Fibroblast of lung (primary cell): ENCODE measurements at places on chromosomes 13 and 19.

GRCh38 chr13:35484384-35484783, 7.9 kb upstream of the MAB21L1 start:
- DNase-seq = no peak

GRCh38 chr13:105655046-105655445, 880.4 kb downstream of the EFNB2 start:
- DNase-seq = peak; percentile 83

DNA sequence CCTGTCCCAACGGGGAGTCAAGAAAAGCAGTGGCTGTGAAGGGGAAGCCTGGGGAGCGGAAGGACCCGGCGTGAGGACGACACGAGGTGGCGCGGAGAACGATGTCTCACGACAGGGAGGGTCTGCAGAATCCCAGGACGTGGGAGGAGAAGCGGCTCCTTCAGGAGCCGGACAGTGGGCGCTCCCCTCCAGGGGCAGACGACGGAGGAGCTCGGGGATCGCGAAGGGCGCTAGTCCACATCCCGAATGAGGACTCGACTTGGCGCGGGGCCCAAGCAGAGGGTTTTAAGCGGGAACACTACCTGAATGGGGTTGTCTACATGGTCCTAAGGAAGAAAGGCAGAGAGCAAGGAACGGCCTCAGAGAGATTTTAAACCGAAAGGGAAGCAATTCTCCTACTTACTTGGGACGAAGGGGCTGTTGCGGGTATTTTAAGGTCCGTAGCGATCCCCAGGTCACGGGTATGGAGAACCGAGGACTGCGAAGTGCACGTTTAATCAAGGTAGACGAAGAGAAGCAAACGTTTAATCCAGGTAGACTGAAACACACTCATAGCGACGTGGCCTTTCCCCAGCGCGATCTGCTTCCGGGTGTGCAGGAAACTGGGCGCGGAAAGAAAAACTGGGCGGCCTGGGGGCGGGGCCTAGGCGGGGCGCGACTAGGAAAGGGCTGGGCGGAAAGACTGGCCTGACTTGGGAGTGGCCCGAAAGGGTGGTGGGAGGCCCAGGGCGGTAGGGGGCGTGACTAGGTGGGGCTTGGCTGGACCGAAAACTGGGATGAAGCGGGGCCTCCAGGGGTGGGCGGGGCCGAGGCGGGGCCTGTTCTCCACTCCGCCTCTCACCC, at the start of gene ZNF841:
Gene ZNF841 (minus strand): TSS at position 594 of the 843 bp plus-strand sequence. CDS start 10,964 bp downstream, outside the sequence.
- peak; percentile 95 for DNase-seq

DNA sequence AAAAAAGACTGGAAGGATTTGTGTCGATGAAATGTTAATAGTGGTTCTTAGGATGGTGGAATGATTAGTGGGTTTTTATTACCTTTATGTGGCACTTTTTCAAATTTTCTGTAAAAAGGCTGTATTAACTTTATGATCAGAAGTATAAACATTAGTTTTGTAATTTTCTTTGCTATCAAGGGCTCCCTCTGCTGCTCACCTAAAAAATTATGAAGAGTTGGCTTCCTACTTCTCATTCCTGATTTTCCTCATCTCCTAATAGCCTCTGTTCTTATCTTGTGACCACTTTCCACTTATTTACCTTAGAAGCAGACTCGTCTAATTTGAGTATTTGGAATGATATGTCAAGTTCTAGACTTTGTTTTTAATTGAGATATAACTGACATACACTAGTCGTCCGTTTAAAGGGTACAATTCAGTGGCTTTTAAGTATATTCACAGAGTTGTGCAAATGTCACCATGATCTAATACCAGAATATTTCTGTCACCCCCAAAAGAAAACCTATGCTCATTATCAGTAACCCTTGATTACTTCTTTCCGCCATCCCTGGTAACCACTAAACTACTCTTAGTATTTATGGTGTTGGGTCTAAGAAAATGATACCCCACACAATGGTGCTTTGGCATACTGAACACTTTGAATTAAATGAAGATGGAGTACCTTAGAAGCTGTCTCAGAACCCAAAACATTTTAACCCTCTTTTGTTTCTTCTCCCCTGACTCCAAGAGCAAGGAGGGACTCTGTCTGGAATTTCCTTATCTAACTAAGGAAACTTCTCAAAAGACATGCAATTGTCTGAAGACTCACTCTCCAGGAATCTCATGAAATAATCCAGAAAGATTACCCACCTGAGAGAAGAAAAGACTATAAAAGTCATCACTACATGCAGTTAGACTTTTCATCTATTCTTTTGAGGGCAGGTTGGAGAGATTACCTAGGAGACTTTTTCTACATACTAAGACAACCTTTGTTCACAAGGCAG, 311.3 kb downstream of the DLEU7 start:
- peak; percentile 53 for DNase-seq

GRCh38 chr19:5968431-5969373, 9.2 kb downstream of the RANBP3 start:
- DNase-seq = no peak

- DNase-seq = no peak
Observed at GRCh38 chr13:46536341-46536740, 16.6 kb upstream of the LRCH1 start.

GRCh38 chr13:92775658-92776057, 450.9 kb upstream of the GPC6 start:
- DNase-seq = no peak

- DNase-seq = peak; percentile 70
Observed at GRCh38 chr19:46990991-46991676, 28.5 kb upstream of the NPAS1 start.

DNA sequence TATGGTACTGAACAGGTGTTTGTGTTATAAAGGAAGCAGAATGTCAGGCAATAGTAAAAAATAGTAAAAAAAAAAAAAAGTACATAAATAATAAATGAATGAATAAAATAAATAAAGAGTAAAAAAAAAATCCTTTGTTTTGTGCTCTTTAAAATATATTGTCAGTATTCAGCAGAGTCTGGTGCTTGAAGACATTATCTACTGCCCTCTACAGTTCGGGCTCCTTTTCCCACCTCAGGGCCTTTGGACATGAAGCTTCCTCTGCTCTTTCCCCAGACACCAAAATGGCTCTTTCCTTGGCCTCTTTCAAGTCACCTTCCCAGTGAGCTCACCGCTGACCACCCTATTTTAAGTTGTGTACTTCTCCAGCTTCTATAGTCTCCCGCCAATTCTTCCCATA, 137.5 kb downstream of the TNFRSF19 start:
- DNase-seq = no peak

DNA sequence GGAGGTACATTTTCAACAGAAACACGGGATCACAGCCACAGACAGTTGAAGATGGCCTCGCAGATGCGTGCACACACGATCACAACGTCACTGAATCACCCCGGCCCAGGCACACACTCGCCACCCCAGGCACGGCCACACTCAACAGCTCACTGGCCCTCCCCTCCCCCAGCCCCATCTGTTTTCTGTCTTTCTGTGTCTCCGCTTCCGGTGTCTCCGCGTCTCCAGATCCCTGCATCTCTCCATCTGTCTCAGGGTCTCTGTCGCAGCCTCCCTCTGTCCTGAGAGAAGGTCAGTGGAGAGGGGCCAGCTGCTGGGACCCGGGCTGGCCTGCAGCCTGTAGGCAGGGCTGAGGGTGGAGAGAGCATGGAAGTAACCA, 3.8 kb upstream of the ATP1A3 start:
- DNase-seq = no peak

GRCh38 chr19:34995551-34995950, 4.6 kb upstream of the GRAMD1A start:
- no peak for DNase-seq

DNA sequence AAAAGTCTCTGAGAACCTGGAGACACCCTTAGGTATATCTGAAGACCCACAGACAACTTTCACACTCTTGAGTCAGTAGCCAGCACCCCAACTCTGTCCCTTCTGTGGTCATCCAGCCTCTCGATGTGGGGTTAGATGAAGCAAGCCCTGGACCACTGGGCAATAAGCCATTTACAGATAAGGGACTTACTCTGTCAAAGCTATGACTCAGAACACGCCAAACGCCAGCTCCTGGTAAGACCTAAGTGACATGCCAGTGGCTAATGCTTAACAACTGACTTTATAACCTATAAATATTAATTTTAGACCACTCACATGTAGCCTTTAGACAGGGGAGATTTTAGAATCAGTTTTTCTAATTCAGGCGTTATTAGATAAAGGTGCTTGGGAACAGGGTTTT, 85.7 kb downstream of the SHISA2 start:
- DNase-seq = peak; percentile 68

DNA sequence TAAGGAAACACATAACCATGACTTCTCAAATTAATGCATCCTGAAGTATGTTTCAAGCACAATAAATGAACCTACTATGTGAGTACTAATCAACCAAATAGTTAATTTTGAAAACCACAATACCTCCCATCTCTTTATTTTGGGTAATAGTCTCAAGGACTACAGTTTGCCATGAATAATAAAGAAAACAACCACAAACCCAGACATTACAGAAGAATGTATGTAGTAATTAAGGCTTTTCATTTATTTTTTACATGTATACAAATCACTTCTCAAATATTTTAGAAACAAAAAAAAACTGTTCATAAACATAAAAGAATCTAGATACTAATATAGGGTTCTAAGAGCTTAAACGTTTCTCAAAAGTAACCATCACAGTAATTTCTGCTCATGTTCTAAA, 6.8 kb downstream of the KATNAL1 start:
- DNase-seq = peak; percentile 30

- no peak for DNase-seq
Observed at GRCh38 chr13:39335721-39336120, 267.3 kb downstream of the LHFPL6 start.

DNA sequence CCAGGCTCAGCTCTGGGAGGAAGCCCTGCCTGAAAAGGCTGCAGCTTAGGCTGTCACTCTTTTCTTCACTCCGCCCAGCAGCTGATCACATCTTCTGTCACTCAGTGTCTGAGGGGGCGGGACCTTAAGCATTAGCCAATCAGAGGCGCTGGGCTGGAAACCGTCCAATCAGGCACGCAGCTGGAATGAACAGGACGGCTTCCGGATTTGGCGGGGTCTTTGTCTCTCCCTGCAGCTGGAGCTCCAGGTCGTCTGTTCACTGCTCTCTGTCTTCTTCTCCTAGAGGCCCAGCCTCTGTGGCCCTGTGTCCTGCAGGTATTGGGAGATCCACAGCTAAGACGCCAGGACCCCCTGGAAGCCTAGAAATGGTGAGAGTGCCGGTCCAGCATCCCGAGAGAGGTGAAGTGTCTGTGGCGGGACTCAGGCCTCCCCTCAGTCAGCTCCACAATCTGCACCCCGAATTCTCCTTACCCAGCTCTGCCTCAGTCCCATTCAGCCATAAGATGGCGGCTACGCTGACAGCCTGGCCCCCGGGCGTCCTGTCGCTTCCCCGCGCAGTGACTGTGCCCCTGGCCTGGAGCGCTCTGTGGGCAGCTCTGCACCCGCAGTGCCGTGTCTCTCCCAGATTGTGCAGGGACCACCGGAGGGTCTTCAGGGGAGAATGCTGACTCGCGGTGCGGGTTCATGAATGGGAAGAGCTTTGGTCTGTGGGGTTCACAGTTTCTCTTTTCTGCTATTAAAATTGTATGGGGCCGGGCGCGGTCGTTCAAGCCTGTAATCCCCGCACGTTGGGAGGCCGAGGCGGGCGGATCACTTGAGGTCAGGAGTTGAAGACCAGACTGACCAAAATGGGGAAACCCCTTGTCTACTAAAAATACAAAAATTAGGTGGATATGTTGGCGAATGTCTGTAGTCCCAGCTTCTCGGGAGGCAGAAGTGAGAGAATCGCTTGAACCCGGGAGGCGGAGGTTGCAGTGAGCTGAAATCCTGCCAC, at the start of gene ZNF66:
Gene ZNF66 (plus strand): TSS at position 222 of the 994 bp plus-strand sequence. CDS start 144 bp downstream, at position 366.
- DNase-seq = peak; percentile 94

GRCh38 chr13:57636816-57637215, 5.3 kb downstream of the PCDH17 start:
- no peak for DNase-seq

- DNase-seq = no peak
Observed at GRCh38 chr13:43094901-43095300, 71.5 kb downstream of the DNAJC15 start.

DNA sequence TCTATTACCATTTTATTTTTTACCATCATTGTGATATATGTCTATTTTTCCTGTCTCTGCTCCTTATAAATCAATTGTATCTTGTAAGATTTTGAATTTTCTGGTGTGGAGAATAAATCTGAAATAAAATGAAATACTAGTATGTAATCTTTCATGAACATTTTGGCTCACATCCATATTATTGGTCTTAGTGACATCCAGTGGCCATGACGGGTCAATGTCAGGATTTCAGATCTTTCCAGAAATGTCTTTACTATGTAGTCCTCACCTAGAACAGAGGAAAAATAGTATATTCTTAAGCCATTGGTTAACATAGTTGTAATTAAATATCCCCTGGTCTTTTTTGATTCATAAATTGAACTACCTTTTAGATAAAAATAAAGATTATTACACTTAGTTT, 109.8 kb upstream of the GPC6 start:
- peak; percentile 11 for DNase-seq

DNA sequence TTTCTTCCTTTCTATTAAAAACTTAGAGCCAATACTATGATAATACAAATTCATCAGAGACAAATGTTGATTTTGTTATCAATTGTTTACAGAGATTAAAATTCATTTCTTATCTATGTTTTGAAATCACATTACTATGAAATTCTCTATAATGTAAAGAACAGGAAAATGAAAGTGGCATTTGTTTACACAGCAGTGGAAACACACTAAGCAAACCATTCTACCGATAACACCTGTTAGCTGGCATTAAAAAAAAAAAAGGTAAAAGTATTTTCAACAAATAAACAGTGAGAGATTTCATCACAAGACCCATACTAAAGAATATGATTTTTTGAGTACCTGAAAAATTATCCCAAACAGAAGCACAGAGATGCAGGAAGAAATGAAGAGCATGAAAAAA, 4.8 kb upstream of the CCDC70 start:
- no peak for DNase-seq

DNA sequence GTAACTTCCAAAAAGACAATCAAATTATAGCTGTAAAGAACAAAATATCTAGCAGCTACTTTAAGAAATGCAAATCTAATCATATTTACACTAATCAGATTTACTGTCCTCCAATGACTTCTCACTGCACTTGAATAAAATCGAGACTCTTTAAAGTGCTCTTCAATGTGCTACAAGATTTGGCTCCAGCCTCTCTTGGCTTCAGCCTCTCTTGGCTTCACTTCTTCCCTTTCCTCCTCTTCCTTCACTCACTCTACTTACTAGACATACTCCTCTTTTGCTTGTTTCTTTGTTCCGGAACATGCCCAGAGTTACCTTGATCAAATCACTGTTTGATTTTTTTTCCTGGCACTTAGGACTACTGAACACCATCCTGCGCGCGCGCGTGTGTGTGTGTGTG, 495.4 kb downstream of the LMO7 start:
- no peak for DNase-seq

DNA sequence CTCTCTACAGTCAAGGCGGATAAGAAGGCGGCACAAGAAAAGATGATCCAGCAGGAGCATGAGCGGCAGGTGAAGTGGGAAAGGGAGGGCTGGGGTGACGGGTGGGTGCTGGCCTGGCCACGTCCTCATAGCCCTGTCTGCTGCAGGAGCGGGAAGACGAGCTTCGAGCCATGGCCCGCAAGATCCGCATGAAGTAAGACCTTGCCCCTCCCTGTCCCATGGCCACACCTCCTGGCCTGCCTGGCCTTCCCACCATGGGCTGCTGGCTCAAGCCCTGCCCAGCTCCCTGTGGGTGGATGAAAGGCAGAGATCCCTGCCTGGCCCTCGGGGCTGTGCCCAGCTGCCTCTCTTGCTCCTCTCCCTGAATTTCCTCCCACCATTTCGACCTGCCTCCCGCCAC, 7.2 kb downstream of the ZNF296 start:
- DNase-seq = no peak

- no peak for DNase-seq
Observed at GRCh38 chr13:51826606-51827005, 18.4 kb downstream of the TMEM272 start.

- no peak for DNase-seq
Observed at GRCh38 chr13:20258208-20258962, 26.3 kb upstream of the GJB6 start.

GRCh38 chr19:12983542-12984142, 11.6 kb upstream of the NFIX start:
- peak; percentile 63 for DNase-seq
